SK-N-SH treated with all-trans-retinoic acid at 6 μM for 48 hours (cell line): ENCODE measurements at places on chromosomes 2 and 18.

DNA sequence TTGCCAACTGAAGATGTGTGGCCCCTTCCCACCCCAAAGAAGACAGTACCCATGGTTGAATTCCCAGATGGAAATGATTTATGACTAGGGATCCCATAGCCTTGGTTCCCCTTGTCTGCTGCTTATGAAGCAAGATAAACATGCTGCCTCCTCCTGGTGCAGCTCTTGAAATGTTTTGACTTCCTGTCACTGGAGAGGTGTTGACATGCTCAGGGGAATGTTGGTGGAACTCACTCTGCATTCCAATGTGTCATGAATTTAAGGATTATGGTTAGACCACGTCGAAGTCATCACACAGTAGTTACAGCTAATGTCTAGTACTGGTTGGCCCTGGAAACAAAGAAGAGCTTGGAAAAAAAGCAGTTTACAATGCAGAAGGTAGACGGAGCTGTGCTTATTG, 69.0 kb upstream of the FAM110C start:
- no peak for ATAC-seq

DNA sequence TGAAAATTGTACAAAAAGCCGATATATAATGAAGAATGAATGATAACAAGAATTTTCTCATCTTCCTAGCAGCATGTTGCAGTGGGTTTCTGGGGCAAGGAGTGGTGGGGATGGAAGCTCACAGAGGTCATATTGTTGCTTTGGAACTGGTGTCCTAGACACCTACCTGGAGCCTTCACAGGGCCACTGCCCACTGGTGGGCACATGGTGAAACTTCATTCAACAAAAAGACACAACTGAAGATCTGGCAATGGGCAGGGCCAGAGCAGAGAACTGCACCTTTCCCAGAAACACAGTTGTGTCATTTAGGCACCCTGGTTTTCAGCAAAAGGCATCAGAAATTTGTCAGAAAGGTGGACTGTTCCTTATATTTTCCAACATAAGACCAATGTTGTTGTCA, 115.3 kb downstream of the FHOD3 start:
- peak; percentile 83 for ATAC-seq

- ATAC-seq: no peak
Observed at GRCh38 chr18:31203096-31203793, 40.6 kb upstream of the DSC1 start.

DNA sequence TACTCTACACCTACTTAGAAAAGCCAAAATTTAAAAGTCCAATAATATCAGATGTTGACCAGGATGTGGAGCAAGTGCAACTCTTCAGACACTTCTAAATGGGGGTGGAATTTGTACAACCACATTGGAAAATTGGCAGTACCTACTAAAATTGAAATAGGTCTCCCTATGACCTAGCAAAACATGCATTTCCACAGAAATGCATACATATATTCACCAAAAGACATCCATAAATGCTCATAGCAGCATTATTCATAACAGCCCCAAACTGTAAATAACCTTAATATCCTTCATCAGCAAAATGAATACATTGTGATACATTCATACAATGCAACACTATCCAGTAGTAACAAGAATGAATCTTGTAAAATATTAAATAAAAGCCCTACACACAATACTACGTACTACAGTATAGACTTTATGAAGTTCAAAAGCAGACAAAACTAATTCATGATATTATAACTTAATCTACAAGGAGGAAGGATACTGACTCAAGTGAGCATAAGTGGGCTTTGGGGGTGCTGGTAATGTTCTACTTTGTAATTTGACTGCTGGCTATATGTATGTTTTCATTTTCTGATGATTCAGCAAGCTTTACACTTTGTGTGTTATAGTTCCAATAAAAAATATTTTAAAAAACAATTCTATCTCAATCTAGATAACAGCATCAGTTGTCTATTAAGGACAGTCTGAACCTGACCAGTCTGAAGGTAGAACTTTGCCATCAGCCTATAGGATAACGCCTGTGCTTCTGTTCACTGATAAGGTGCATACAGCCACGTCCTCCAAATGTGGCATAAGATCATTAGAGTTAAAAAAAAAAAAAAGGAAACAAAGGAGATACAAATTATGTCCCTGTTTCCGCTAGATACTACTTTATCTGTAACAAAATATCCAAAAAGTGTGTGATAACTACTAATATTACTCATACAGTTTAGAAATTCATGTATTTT, 6.6 kb upstream of the TNFRSF11A start:
- no peak for ATAC-seq

- ATAC-seq: no peak
Observed at GRCh38 chr2:3208591-3208990, 169.0 kb downstream of the EIPR1 start.

GRCh38 chr2:98438190-98439133, 6.2 kb upstream of the INPP4A start:
- no peak for ATAC-seq

- peak; percentile 93 for ATAC-seq
Observed at GRCh38 chr18:14086458-14087231, 45.6 kb downstream of the ZNF519 start.

DNA sequence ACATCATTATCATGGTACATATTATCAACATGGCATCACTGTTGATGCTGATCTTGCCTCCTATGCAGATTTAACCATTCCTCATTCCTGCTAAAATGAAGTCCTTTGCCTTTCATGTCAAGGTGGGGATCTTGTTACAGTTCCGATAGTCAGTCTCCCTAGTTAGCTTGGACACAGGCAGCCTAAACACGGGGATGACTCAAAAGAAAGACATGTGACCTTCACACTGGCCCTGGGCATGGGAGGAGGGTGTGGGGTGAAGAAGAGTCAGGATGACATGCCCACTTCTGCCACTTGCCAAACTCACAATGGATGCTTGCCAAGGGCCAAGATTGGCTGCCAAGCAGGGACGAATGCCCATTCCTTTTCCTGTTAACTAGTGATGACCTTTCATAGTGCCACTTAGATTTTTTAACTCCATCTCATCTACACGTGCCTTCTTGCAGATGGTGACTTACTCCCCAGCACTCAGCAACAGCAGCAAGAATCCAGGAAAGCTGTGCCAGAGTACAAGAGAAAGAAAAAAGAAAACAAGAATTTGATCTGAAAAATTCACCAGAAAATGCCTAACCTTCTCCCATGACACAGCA, 13.9 kb upstream of the SLC1A4 start:
- ATAC-seq: peak; percentile 88

DNA sequence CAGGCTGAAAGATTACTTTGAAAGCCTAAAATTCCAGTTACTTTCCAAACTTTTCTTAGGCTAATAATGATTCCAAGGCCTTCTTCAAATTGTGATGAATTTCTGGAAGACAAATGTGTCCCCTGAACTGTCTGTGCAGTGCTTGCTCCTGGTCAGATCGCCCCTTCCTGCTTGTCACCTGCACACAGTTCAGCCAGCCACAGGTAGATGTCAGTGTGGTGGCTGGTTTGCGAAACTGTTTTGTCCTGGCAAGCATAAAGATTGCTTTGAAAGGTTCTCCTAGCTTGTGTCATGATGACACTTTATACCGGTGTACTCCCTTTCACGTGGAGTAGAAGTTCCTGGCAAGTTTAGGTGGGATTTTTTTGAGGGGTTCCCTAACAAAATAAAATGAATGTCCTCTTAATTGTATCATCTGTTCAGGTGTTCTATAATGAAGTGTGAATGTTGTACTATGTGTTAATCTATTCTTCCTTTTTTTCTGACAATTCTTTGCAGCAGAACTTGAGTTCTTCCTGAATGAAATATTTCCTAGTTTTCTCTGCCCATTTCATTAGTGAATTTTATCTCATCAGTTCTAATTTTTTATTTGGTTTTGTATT, 298.8 kb downstream of the ZNF407 start:
- peak; percentile 56; the same call in 2 of the 3 replicates for ATAC-seq

DNA sequence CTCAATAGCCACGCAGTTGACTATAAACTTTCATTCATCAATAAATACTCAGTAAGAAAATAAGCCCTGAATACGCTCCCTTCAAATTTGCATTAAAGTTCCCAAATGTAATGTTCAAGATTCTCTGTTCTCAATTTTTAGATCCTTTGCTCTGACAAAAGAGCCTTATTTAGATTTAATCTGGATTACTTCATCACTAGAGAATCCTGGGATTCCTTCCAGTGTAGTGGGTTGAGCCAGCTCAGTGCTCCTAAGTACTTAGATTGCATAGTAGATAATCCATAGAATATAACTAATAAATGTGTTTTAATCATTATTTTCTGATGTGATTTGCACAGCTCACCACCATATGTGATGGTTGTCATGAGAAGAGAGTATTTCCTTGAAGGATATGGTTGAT, 1286.2 kb downstream of the SUCLG1 start:
- no peak for ATAC-seq

GRCh38 chr2:69686813-69687212, 43.3 kb upstream of the AAK1 start:
- no peak for ATAC-seq

DNA sequence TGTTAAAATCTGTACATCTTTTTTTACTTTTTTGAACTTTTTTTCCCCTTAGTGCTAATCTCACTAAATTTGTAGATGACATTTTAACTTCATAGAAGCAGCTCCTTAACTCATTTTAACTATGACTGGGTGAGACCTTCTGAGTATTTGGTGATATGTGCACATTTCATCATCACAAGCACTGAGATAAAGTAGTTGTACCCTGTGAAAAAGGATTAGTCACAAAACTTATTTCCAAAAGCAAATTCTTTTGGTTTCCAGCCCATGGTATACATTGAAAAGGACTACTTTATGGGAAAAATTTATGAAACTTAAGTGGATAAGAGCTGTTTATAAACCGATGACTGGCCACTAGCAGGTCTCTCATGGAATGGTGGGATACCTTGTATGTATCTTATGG, 581.5 kb downstream of the PLCL1 start:
- no peak for ATAC-seq

- no peak for ATAC-seq
Observed at GRCh38 chr2:194003911-194004310, 1653.1 kb upstream of the SLC39A10 start.

DNA sequence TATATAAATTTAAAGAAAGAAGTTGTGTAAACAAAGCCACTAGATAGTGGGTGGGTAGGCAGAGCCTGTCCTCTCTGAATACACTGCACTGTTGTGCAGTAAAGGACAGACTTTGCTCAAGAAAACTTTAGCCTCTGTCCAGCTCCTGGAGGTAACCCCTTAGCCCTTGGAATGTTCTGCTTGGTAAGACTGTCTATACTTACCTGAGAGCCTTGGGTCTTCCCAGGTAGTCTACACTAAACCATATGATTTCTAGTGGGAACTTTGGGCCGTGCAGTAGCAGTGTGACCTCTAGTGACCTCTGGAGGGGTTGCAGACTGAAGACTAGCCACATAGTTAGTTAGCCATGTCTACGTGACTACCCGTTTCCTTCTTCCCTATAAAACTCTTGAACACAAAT, 678.3 kb upstream of the NRXN1 start:
- ATAC-seq: peak; percentile 44; the same call in 2 of the 3 replicates

DNA sequence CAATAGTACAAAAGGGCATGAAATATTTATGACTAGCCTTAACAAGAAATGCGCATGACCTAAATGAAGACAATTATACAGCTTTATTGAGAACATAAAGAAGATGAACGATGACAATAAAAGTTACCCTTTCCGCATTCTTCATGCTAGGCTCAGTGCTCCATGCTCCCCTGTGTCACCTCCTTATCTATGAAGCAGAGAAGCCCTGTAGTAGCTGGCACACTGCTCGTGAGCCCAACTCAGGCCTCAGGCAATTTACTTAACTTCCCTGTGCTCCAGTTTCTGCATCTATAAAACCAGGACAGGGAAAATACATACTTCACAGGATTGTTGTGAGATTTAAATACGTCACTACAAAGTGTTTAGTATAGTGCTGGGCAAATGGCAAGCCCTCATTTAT, 34.5 kb upstream of the NABP1 start:
- ATAC-seq: no peak

DNA sequence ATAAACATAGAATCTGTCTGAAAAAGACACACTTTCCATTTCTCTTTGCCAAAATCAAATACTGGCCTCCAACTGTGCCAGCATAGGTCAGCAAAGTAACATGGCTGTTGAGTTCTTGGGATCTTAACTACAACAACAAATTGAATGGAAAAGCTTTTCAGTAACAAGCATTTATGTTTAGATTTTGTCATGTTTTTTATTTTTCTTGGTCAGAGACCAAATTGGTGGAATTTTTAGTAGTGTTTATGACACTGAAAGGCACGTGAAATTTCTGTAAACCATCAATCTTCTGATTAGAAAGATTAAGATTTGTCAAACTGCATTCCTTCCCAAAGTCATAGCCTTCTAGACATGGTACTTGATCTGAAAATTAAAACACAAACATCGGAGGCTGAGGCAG, 77.6 kb downstream of the PDE1A start:
- ATAC-seq: no peak

- ATAC-seq: no peak
Observed at GRCh38 chr2:1945819-1946218, 201.5 kb upstream of the PXDN start.

- ATAC-seq: peak; percentile 99
Observed at GRCh38 chr2:105294844-105295481, 34.6 kb downstream of the TGFBRAP1 start.

DNA sequence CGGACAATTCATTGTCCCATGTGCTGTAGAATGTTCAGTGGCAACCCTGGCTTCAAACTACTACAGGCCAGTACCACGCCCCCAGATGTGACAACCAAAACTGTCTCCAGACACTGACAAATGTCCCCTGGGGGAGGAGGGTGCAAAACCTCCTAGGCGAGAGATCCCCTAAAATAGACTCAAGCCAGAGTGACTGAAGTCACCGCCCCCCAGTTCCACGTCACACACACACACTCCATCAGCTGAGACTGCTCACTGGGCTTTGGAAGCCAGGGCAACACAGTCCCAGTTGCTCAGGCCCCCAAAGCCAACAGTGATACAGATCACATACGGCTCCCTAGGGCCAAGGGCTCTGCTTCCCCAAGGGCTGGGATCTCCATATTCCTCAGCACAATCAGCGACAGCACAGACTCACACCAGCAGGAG, 19.1 kb downstream of the HDAC4 start:
- no peak for ATAC-seq

GRCh38 chr2:62765619-62766376, 60.3 kb downstream of the EHBP1 start:
- ATAC-seq: no peak

DNA sequence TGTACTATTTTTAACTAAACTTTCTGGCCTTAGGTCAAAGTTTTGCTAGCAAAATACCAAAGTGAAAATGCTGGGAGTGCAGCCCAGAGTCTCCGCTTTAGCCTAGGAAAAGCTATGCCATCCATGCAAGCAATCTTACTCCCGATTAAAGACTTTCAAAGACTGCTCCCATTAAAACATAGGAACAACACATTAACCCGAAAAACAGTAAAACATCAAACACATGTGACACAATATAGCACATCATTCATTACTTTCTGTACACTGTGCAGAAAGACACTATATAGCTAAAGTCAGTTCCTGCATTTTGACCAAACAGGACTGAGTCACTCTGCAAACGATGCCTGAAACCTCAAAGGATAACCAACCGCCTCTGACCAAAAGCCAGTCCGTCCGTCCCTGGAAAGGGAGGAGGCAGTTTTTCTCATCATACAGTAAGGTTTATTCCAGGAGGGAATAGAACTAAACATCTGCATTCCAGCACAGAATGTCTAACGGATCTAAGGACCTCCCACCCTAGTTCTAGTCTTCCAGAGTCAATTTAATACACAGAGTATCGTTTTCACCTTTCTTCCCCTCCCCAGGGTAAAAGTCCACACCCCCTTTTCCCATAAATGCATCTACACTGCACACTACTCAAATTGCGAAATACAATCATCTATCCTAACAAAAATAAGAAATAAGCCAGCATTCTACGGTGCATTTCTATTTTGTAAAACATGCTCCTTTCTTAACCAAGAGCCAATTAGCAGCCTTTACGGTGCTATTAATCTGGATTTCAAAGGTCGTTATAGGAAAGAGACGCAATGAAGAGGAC, 1.7 kb downstream of the ROCK2 start:
- ATAC-seq: peak; percentile 67

GRCh38 chr18:59231877-59232276, 11.9 kb downstream of the GRP start:
- no peak for ATAC-seq
